ENCODE measurements at places on chromosomes 5 and 9.

GRCh38 chr5:32136342-32136741 is 37.8 kb downstream of the GOLPH3 start:
- no peaks in the 10 kb centered on the region for H3K27me3 ChIP-seq
- peaks cover 34% of the 10 kb centered on the region for H3K36me3 ChIP-seq
- H3K4me1 ChIP-seq: peaks cover 4% of the 10 kb centered on the region
- no peak overlapping the region for H3K27ac ChIP-seq
- no peak for DNase-seq

GRCh38 chr5:107404595-107405374 is 266.0 kb downstream of the EFNA5 start:
- no peak for DNase-seq
- no peaks in the 10 kb centered on the region for H3K27me3 ChIP-seq
- peaks cover 8% of the 10 kb centered on the region for H3K4me1 ChIP-seq
- H3K4me3 ChIP-seq: no peak overlapping the region
- no peak overlapping the region for H3K27ac ChIP-seq
- no peaks in the 10 kb centered on the region for H3K36me3 ChIP-seq

- H3K36me3 ChIP-seq: peaks cover 3% of the 10 kb centered on the region
- peak overlapping the region; percentile 25 for H3K4me3 ChIP-seq
- peak overlapping the region; percentile 94 for H3K27ac ChIP-seq
- H3K27me3 ChIP-seq: peaks cover 6% of the 10 kb centered on the region
- H3K4me1 ChIP-seq: peaks cover 25% of the 10 kb centered on the region
- DNase-seq: peak; percentile 69
Measured at GRCh38 chr9:1875921-1876448, 139.2 kb upstream of the SMARCA2 start.

DNA sequence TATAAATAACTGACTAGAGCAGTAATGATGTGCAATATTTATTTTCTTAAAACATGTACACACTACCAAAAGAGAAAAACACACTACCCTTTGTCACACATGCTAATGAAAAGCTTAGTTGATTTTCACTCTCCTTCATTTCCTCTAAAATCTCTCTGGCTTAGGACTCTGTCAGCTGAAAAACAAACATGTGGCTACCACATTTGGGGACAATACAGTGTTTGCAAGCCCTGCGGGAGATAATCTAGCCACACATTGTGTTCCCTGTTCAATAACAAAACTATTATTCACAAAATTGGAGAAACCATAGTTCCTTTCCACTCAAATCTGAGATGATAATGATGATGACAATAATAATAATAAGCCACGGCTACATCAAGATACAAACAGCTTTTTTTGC is 3.5 kb upstream of the LOX start:
- H3K4me1 ChIP-seq: peaks cover 20% of the 10 kb centered on the region
- no peak overlapping the region for H3K4me3 ChIP-seq
- H3K27ac ChIP-seq: no peak overlapping the region
- H3K36me3 ChIP-seq: peaks cover 9% of the 10 kb centered on the region

- peaks cover 18% of the 10 kb centered on the region for H3K27me3 ChIP-seq
- no peak overlapping the region for H3K4me3 ChIP-seq
- H3K27ac ChIP-seq: no peak overlapping the region
- peaks cover 16% of the 10 kb centered on the region for H3K4me1 ChIP-seq
- DNase-seq: no peak
Measured at GRCh38 chr5:76710991-76711390, 4.9 kb upstream of the F2R start.

GRCh38 chr9:967436-967835 is 9.0 kb upstream of the DMRT3 start:
- DNase-seq: no peak
- peaks cover 55% of the 10 kb centered on the region for H3K27me3 ChIP-seq
- no peaks in the 10 kb centered on the region for H3K36me3 ChIP-seq
- peaks cover 23% of the 10 kb centered on the region for H3K4me1 ChIP-seq
